AG09319 (cell line): ENCODE measurements at places on chromosomes 5 and 9.

DNA sequence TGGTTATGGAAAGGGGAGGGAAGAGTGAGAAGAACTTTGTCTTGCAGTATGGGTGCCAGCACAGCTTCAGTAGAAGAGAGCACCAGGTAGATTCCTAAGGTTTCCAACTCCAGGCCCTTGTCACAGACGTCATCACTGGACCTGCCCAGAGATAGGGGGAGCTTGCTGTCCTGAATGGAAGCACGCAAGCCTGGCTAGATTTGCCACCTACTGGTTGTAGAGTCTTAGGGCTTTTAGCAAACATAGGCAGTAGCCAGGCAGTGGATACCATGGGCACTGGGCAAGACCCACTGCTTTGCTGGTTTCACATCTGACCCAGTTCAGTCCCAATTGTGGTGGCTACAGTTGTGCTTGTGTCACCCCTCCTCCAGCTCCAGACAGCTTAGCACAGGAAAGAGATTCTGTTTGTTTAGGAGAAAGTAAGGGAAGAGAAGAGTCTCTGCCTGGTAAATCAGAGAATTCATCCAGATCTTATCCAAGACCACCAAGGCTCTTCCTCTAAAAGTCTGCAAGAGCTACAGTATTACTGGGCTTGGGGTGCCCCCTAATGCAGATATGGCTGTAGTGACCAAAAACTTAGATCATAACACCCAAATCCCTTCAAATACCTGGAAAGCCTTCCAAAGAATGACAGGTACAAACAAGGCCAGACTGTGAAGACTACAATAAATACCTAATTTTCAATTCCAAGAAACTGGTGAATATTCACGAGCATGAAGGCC is 158.9 kb downstream of the HINT1 start:
- no peak for DNase-seq

- no peak for DNase-seq
These were observed 63.0 kb downstream of the EXOSC2 start for GRCh38 chr9:130756455-130757152.

- no peak for DNase-seq
These were observed 726.1 kb downstream of the CDH18 start for GRCh38 chr5:19261879-19262278.

- no peak for DNase-seq
These were observed 4.9 kb downstream of the MED27 start for GRCh38 chr9:132074736-132075135.

GRCh38 chr9:82799286-82799685 is 263.7 kb downstream of the RASEF start:
- DNase-seq: no peak

DNA sequence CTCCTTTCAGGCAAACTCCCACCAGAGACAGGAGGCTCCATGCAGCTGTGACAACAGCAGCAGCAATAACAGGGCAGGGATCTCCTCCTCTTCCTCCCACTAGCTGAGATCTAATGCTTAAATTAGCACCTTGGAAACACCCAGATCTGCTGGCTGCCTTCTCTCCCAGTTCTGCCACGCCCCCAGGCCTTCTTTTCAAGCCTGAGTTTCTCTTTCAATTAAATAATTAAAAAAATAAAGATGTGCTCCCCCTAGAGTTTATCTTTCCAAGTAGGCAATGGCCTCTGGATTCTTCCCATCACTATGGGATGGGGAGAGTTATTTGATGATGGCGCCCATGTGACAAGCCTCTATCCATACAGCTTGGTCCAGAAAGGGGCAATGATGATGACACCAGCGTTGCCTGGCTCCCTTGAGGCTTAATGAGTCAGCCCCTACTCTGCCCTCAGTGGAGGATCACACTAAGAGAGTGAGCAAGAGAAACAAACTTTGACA is 3.8 kb downstream of the FAM219A start:
- no peak for DNase-seq

DNA sequence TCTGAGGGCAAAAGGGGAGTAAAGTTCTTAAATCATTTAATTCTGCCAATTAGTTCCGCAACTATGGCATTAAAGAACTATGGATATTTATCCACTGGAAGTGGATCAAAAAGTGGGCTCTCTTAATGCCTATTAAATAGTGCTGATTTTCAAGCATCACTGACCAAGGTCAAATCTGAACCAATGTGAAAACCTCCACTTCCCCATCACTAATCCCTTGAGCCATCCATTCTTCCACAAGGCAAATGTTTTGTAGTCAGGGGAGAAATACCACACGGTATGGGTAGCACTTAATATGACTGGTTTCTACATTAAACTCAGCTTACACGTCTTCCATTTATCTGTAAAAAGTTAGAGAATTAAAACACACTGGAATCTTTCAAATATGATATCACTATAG is 57.6 kb downstream of the MLLT3 start:
- DNase-seq: no peak

- no peak for DNase-seq
These were observed 520 bp downstream of the PRRX2 start for GRCh38 chr9:129665814-129666520.

GRCh38 chr5:132243366-132243977 is 14.0 kb upstream of the PDLIM4 start:
- no peak for DNase-seq

DNA sequence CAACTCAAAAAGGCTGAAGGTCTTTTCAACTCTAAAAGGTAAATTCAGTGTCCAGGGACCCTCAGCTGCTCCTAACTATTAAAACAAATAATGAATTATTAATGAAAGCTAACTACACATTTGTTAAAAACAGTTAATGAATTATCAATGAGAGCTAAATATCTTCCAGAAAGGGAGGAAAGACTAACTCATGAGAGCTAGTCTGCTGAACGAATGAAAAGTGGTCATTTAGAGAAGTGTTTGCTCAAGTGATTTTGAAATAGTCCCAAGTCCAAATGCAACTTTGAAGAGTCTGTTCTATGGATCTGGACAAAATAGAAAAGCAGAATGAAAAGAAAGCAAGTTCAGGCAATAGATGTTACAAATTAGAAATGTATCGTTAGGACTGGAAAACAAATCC is 133.9 kb upstream of the SPEF2 start:
- no peak for DNase-seq

DNA sequence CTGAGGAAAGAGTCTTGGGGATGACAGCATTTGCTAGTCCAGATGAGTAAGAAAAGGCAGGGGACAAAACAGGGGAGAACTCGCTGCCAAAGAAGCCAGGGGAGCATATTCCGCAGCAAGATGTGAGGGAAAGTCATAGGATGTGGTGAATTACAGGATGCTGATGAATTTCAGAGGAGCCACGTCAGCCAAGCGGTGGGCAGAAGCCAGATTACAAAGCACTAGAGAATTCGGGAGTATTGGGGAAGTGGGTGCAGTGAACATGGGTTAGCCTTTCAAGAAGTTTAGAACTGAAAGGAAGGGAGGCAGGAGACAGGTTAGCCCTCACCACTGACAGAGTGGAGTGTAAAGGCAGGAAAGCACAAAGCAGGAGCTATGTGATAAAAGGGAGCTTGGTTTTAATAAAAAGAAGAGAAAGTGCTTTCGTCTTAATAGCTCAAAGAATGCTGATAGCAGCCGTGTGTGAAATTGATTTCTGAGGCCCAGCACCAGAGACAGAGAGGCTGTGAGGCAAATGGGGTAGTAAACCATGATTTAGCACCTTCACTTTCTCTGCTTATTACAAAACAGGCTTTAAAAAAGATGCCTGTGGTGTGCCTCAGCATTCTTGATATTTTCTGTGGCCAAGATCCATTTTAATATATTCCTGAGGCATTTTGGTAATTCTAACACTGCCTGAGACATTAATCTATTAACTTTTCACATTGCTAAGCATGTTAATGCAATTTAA is 16.9 kb downstream of the ADAMTSL1 start:
- DNase-seq: peak; percentile 86

DNA sequence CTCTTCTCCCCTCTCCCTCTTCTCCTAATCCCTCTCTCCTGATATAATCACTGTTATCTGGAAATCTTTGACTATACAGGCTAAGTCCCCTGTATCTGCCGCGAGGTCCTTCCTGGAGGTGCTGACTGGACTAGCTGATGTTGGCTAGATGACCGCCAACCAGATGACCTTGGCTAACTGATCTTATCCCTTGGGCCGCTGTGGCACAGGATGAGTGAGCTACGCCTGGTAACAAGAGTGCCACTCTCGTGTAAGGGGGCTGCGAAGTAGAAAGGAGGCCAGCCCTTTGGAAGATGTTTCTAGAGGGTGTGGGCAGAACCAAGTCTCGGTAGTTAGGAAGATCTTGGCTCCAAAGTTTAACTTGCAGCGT is 345 bp upstream of the PRRC1 start:
- DNase-seq: no peak

- no peak for DNase-seq
These were observed 128.1 kb downstream of the GIN1 start for GRCh38 chr5:102991802-102992201.

DNA sequence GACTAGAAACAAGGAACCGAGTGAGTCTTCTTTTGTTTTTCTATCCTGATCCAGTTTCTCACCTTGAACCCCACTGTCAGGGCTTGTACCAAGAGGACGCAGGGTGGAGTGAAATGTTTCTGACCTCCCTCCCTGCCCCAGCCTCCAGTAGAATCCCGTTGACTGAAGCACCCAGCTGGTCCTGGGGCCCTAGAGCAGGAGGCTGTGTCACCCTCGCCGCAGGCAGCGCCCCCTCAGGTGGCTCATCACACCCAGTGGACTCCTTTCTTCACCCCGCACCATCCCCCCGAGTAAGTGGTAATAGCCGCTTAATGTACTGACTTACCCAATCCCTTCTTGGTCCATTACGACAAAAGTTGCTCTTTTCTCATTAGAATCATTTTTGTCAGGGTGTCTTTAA is 53.8 kb downstream of the MVB12B start:
- DNase-seq: no peak

- no peak for DNase-seq
These were observed 13.9 kb downstream of the TLR4 start for GRCh38 chr9:117718085-117718484.

DNA sequence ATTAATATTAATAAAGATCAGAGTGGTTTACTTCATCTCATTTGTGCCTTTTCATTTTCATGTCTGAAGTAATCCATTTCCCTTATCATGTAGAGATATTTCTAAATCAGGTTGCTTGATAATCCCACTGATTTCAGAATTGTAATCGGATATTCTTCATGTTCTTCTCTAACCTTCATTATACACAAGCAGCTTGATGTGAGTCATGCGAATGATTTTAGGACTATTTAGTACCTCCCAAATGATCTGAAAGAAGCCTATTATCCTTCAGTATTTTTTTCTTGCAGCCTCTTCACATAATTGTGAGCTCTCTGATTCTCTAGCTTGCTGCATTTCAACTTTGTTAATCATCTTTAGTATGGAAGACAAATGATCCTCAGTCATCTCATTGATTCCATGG is 182.0 kb downstream of the GIN1 start:
- no peak for DNase-seq

DNA sequence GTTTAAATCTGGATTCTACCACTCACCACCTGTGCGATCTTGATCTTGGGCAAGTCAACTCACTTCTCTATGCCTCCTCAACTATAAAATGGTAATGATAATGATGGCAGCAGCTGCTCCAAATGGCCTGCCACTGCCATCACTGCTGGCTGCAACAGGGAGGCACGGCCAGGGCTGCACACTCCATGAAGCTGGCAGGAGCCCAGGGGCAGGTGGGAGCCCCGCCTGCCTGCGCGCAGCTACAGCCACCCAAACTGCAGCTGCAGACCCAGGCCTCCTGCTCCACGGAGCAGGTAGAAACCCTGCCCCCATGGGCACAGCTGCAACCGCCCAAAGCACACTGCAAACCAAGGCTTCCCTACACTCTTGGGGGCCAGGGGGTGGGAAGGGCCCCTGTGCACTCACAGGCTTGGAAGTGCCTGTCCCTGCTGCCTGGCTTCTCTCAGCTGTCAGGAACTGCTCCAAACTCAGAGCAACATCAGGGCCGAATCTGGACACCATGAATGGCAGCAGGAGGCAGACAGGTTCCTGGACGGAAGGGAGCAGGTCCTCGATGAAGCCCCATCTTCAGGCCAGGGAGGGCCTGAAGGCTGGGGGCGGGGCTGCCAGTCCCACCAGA is 57.6 kb downstream of the PRELID2 start:
- no peak for DNase-seq

DNA sequence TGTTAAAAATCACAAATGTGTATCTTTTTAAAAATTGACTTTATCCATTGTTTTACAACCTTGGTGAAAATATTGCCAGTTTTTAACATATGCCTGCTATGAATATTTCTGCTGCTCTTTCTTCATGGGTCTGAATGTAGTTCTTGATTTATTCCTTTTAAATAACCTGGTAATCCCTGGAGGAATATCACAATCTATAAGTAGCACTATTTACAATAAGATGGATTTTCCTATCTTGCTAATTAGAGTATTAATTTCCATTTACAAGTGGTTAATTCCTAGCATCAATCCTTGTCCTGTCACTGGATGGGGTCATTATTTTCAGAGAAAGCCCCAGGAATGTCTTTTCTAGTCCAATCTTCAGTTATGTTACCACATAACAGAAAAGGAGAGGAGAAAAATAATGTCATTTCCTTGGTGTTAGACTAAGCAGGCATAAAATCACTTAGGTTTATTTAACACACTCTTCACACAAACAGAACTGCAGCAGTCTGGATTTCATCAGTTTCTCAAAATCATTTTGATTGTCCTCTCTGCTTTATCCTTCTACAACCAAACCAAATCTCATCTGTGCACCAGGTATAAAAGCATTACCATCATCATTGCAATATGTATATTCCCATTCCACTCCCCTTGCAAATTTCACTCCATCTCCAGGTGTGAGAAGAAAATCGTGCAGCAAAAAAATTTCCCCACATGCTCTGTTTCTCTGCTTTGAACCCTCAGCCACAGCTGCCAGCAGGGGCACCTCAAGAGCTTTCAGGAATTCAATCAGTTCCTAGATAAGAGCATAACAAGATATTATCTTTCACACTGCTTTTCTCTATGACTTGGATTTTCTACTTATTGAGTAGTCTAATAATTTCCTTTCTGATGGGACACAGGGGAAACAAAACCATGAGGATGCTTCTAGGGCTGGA is 204.1 kb downstream of the SEC61B start:
- DNase-seq: no peak

DNA sequence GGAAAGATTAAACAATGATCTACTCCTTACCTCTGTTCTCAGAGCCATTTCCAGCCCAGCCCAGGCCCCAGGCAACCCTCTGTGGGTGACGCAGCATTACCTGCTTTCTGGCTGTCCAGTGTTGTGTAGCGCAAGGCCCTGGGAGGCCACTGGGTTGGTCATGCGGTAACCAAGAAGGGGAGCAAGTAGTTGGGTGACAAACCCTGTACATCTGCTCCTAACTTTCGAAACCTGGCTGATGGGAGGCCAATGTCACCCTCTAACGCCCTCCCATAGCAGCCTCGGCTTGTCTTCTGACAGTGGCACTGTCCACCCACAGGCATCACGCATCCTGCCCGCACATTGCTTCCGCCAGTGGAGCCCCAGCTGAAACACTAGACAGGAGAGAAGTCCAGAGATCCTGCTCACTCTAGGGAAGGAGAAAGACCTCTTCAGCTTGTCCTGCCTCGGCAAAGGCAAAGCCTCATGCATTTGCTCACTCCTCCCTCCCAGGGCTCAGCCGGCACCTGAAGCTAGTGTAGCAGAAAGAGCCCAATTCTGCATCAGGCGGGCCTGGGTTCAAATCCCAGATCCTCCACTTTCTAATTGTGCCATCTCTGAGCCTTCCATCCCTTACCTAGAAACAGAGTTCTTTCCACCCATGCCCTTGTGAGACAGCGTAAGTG is 94.6 kb downstream of the ADAMTS2 start:
- no peak for DNase-seq

- DNase-seq: no peak
These were observed 16.7 kb upstream of the UBQLN1 start for GRCh38 chr9:83724436-83724835.
